Foreskin melanocyte (primary cell): ENCODE measurements at places on chromosomes 6 and 20.

DNA sequence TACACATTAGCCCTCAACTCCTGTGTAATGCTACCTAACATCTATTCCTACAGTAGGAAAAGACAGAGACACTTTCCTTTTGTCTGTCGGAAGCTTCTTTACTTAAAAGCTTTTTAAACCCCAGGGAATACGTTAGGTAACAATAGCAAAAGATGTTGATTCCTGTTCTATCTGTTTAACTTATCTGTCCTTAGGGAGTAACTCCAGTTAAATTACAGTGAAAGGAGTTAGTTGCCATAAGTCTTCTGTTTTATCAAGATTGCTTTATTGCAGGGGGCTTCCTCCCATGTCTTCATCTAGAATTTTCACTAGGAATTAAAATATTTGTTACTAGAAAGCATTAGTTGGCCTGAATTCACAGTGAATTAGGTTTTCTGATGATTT, 26.2 kb downstream of the TOP1 start:
- no peak for DNase-seq

DNA sequence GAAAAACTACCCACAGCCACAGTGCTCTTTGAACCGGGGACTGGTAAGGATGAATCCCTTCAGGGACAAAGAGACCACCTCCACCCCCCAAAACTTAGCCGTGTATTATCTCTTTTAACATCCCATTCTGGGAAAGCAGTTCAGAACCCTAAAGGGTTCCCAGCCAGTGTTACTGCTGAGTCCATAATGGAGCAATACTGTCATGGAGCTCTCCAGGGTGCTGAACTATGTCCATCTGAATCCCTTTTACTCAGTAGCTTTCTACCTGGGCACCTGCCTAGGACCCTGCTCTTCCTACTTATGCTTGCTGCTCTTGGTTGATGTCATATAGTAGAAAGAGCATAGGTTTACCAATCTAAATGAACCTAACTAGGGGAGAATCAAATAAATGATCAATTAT, 22.3 kb upstream of the SAYSD1 start:
- no peak for DNase-seq

GRCh38 chr6:27472617-27473400, at the start of gene ZNF184:
ZNF184 (minus strand) TSS chr6:27473105; CDS start chr6:27472294, 811 bp downstream.
- DNase-seq = peak; percentile 97

DNA sequence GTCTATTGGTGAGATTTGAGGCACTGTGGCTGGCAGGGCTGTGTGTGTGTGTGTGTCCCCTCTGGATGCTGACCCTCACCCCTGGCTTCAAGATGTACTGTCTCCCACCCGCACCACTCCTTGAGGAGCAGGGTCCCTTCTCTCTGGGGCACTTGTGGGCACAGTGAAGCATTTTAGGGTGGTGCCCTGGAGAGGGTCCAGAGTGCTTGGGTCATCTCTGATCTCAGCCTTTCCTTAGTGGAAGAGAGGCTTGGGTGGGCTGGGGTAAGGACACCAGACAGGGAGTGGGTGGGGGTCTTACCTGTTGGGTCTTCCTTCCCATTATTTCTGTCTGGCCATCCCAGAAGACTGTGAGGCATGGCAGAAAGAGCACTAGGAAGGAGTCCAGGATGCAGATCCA, 66.1 kb downstream of the EFCAB8 start:
- no peak for DNase-seq

DNA sequence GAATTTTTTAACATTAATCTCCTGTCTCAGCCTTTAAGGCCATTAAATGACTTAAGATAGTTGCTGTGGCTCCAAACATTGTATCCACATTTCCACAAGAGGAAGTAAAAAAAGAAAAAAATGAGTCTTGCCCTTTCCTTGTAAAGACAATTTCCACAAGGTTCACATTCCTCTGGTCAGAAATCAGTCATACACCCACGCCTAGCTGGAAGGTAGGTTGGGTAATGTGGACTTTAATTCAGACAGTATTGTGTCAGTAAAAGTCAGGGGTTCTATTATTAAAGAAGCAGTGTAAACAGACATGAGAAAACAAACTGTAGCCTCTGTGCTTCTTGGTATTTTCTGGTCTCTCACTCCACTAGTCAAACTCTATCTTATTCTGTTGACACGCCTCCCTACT, 682.0 kb downstream of the GRIK2 start:
- no peak for DNase-seq

DNA sequence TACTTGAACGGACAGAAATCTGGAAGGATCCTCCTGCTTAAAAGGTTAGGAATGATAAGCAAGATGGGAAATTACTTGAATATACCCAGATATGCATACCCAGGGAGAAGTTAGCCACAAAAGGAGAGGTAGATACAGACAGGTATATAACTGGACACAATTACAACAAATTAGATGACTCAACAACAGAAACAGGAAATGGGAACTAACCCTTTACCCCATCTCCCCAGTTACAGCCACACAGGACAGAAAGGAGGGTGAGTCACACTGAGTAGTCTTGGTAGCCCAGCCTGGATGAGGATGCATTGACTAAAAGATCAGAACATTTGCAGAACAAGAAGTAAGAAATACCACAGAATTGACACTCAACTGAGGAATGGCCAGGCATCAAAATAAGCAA, 61.2 kb downstream of the C6orf52 start:
- DNase-seq = peak; percentile 33

GRCh38 chr6:13253272-13253671, 75.1 kb downstream of the TBC1D7 start:
- DNase-seq = no peak

DNA sequence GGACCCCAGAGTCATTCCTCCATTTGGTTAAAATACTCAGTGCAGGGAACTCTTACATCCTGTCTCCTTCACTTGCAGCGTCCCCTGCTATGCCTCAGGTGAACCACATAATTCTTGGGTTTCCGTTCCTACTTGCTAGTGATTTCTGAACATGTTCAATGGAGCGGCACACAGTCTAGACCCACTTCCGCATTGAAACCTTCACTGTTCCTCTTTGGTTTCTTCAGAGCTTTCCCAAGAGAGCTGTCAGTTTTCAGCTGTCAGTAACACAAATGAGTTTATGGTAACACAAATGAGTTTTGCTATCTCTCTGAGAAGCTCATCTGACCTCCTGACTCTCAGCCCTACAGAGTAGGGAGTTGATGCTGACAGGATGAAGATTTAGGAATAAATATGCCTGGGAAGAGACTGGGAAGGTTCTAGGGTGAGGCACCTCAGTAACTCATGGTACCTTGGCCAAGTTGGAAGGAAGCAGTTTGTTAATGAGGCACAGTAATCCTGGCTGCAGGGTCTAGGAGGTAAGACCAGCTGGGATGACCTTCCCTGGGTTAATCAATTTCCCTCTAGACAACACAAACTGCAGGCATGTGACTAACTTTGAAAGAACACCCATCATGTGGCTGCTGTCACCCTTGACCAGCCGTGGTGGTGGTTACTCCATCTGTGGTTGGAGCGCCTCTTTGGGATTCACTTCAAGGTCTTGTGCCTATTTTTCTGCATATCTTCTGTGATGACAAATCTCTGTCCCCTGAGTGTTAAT, 5.4 kb downstream of the SYS1 start:
- DNase-seq = no peak

DNA sequence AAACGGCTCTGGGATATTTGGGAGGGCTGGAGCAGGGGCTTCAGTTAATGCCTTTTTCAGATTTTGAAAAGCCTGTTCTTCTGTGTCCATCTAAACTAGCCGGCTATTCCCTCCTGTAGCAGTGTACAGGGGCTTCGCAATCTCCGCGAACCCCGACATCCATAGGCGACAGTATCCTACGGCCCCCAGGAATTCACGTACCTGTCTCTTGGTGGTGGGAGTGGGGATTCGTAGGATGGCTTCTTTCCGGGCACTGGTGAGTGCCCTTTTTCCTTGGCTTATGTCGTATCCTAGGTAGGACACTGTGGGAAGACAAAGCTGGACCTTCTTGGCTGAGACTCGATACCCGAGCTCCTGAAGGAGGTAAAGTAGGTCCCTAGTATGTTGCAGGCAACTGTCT, 153.1 kb downstream of the TRIM27 start:
- DNase-seq = no peak

GRCh38 chr6:142174703-142175102, 27.6 kb downstream of the VTA1 start:
- DNase-seq = no peak

DNA sequence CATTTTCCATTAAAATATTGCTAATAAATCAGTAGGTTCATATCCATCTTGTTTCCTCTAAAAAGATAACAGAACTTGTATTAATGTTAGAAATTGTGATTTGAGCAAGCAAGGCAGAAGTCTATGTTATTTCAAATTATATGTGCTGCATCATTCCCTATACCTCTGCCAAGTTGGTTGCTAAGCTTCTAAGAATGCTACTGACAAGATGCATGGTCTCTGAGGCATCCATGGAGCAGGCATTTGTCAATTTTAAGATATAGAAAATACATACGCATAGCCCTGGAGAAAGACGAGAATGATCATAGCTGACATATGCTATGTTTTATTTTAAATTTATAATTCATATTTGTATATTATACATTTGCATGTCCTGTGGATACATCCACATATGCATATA, 168.3 kb upstream of the THEMIS start:
- no peak for DNase-seq

- no peak for DNase-seq
These were observed 136.1 kb downstream of the ANKRD60 start for GRCh38 chr20:58092353-58092752.

- no peak for DNase-seq
These were observed 131.3 kb upstream of the B3GAT2 start for GRCh38 chr6:71088166-71088565.

GRCh38 chr6:37643851-37644672, 53.6 kb downstream of the MDGA1 start:
- no peak for DNase-seq

GRCh38 chr20:21640556-21640955, 64.9 kb upstream of the PAX1 start:
- DNase-seq = no peak

- DNase-seq = no peak
These were observed 421.1 kb downstream of the BCKDHB start for GRCh38 chr6:80527552-80528052.

DNA sequence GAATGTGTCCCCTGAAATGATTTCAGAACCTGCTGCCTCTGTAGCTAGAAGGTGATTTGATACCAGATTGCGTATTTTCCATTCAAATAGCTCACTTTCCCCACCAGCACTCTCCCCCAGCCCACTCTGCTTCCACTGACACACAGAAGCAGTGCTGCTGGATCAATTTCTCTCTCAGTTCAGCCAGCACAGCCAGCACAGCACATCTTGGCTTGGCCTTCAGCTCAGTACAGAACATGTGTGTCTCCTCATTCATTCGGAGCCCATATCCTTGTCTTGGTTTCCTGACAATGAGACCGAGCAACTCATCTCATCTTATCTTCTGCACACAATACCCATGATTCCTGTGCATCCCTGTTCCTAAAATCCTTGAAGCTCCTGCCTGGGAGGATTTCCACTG, 33.8 kb upstream of the CD83 start:
- no peak for DNase-seq

GRCh38 chr6:12957321-12958051, 240.9 kb downstream of the PHACTR1 start:
- peak; percentile 68 for DNase-seq
